Activated CD4-positive, alpha-beta T cell treated with anti-CD3 and anti-CD28 coated beads, Interleukin-2, amount 10 ng/mL, durations not matched to agents 7 days and 5 days (primary cell): ENCODE measurements at places on chromosomes 1 and 21. TPM values are rescaled to one million over a fixed set of nuclear protein-coding genes. Genes with fewer than 3 reads are reported as not detected.

- DNase-seq: no peak
Measured at GRCh38 chr1:2299131-2299627, 71.1 kb downstream of the SKI start.

DNA sequence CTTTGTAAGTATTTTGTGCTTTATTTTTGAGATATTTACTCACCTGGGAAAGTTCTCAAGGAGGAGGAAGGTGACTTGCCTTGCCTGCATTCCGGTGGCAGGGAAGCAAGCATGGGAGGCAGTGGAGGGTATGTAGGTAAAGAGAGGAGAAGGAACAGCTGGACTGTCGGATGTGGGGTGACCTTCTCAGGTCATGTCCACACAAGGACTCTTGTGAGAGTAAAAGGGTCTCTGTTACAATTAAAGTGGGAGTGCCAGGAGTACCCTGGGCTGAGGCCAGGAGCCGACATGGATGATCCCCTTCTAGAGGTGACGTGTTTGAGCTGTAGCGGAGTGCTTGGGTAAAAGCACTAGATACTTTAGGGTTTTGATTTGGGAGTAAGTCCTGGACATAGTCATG lies 25.0 kb downstream of the UBE4B start:
- no peak for DNase-seq

- DNase-seq: no peak
Measured at GRCh38 chr1:50973255-50973654, 3.2 kb downstream of the CDKN2C start.

TCHH gene
- 0.05 TPM for total RNA-seq

DNA sequence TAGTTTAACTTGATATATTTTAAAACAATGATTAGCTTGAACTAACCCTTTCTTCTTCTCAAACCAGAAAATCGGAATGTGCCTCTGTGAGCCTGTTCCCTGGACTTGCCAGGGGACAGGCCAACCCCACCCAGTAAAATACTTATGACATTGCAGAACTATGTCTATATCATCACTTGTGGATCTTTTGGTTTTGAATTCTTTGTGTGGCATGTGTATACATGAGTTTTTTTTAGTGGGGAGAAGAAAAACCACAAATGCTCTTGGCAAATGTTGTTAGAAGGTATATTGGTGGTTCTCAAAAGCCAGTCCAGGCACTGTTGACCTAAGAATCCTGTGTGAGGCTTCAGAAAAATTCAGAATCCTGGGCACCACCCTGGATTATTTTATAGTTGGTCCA lies 347.4 kb downstream of the SIPA1L2 start:
- no peak for DNase-seq

KRTAP22-1 gene
- total RNA-seq: not detected

DNA sequence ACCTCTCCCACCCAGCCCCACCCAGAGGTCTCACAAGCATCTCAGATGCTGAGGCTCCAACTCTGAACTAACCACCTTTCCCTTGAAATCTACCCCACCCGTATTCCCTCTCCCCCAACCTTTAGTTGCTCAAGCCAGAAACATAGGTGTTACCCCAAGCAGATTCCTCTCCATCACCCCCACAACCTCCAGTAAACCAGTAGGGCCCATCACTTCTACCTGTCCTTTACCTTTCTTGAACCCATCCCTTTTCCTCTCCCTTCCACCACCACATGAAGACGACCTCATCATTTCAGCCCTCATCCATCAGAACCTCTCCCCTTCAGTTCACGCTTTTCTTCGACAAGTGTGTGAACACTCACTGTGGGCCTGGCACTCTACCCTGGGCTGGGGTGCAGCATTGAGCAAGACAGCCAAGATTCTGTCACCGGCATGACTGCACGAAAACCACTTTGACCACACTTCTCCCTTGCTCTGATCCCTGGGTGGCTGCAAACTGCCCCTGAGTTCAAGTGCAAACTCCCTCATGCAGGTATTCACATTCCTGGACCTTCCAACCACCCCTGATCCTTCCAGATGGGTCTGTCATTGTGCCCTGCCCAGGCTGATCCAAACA lies 65.5 kb upstream of the LAPTM5 start:
- no peak for DNase-seq

- DNase-seq: no peak
Measured at GRCh38 chr1:210557426-210558077, 228.8 kb downstream of the HHAT start.

GRCh38 chr1:54070171-54070837 lies 16.9 kb downstream of the TCEANC2 start:
- no peak for DNase-seq
